ENCODE measurements at places on chromosomes 11 and 22.

DNA sequence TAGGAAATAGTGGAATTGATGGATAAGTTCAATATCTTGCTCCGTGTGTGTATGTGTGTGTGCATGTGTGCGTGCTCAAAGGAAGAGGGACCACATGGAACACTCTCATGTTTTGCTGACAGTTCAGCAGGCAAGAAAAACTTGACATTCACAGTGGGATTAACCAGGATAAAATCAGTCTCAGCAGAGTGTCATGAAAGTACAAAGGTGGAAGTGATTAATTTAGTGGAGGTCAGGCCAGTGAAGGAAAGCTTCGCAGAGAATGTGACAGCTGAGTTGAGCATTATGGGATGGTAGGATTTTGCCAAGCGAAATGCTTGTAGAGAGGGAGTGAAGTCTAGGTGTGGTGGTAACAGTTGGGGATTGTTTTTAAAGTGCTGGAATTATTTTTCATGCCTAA lies 15.7 kb upstream of the FBXO3 start:
- no peak for DNase-seq

- DNase-seq, result no peak
These were observed 52.9 kb downstream of the COPB1 start for GRCh38 chr11:14446701-14447169.

GRCh38 chr11:131924001-131924400 lies 553.6 kb downstream of the NTM start:
- DNase-seq, result no peak

- DNase-seq, result no peak
These were observed 92.8 kb downstream of the TEAD1 start for GRCh38 chr11:12767027-12767426.

GRCh38 chr11:120747850-120748814 lies 236.6 kb downstream of the GRIK4 start:
- no peak for DNase-seq

- no peak for DNase-seq
These were observed 6.8 kb downstream of the FUT4 start for GRCh38 chr11:94550513-94550912.

DNA sequence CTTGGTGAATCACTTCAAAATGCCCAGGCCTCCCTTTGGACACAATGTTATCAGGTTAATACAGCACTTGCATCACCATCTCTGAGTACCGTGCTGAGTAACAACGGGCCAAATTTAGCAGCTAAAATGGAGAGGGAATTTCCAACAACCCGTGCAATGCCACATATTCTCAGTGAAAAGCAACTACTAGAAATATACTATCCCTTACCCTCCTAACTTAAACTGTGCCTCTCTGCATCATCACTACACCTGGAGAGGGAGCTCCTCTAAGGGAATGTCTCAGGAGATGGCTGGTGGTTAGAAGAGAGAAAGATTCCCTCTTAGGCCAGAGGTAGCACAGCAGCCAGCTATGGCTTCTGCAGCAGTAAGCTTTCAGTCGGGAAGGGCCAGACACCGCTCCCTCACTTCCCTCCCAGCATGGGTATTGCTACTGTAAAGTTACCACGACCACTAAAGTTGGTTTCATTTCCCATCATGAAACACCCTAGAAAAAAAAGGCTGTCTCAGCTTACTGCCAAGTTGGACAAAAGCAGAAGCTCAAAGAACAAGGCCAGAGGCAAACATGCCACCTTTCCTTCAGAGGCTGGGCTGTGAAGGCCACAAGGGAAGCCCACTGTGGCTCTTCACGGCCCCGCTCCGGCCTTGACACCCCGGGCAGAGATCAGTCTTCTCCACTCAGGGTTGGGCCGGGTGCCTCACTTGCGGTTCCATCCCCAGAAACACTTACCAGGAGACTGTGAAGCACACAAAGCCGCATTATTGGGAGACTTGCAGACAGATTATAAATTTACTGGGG lies 3.9 kb downstream of the MAML2 start:
- peak; percentile 40 for DNase-seq

DNA sequence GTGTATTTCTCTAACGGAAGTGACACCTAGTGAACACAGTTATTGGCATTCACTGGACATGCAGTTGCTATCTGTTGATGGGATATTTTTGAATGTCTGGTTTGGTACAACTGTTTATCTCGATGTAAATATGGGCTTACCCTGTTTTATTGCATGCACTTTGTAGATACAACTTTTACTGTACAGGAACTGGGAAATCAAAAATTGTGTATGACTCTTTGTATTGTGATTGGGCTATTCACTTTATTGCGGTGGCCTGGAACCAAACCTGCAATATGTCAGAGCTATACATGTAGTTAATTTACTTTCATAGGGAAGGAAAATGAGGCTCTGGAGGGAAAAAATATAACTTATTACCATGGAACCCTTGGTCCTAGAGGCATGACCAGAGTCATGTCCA lies 380.7 kb upstream of the KIRREL3 start:
- DNase-seq, result no peak

DNA sequence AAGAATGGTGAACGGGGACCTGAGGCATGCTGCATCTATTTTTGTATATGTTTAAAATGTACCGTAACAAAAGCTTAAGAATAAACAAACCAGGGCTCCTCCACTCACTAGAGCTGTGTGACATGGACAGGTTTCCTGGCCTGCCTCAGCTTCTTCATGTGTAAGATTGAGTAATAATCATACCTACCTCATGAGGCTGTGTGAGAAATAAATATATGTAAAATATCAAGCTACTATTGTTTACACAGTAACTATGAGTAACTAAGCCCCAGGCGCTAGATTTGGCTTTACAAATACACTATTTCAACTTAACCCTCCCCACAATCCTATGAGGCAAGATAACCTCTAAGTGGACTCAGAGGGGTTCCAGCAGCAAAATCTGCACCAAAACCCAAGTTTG lies 66.4 kb downstream of the SMCO4 start:
- DNase-seq, result no peak

DNA sequence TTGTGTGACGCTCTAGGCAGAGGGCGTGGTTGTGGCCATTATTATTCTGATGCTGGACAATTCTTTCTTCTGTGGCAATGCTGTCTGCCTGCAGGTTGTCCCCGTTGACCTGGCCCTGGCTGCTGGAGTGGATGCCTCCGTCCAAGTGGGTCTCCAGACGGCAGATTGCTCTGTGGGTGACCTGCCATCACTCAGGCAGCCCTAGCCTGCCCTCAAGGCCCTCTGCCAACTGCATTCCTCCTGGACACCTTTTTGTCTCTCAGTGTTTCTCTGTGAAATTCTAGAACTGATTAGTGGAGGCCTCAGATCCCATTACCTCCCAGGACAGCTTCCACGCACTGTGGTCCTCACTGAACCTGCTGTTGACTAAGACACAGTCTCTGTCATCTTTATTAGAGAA lies 86.7 kb downstream of the TBC1D22A start:
- no peak for DNase-seq

DNA sequence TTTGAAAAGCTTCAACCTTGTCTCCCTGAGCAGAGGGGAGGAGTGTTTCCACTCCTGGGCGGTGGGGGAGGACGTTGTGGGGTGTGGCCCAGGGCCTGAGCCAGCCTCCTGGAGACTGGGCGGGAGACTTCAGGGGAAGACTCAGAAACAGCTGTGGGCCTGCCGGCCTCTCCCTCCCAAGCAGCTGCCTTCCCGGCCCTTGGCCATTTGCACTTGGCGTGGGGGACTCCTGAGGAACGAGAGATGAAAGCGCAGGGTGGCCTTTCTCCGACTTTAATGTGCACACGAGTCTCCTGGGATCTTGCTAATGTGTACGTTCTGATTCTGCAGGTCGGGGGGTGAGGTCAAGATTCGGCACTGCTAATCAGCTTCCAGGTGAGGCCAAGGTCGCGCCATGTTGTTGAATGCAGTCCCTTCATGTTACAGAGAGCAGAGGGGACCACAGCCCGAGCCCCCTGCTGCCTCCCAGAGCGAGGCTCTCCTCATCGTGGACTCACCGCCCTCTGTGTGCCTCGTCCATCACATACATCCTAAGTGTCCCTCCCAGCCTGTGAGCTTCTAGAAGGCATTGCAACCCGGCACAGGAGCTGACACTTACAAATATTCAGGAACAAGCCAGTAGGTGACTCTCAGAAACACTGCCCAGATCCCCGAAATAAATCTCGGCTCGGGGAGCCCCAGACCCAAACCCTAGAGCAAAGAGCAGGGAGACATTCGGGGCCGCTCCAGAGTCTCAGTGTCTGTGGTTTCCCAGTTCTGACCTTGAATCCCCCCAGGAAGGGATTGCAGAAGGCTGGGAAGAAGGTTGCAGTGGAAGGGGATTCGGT lies 7.7 kb downstream of the LIF start:
- peak; percentile 79 for DNase-seq

- DNase-seq, result peak; percentile 50
These were observed 52.4 kb downstream of the GRIK4 start for GRCh38 chr11:120563703-120564572.

DNA sequence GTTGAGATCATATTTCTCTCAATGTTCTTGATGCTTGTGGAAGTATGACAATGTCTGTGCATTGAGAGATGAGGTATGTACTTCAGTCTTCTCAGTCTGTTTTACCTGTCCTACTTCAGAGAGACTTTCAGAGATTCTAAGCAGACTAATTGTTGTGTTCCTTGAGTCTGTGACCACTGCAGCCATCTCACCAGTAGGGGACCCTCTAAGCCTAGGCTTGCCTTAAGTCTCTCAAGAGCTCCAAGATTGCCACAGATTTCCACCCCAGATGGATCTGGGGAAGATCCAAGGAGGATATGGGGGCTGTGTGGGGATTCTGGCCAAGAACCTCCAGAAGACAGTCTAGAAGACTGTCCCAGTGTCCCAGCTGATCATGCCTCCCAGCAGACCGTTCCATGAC lies 179.9 kb upstream of the PLET1 start:
- DNase-seq, result no peak

DNA sequence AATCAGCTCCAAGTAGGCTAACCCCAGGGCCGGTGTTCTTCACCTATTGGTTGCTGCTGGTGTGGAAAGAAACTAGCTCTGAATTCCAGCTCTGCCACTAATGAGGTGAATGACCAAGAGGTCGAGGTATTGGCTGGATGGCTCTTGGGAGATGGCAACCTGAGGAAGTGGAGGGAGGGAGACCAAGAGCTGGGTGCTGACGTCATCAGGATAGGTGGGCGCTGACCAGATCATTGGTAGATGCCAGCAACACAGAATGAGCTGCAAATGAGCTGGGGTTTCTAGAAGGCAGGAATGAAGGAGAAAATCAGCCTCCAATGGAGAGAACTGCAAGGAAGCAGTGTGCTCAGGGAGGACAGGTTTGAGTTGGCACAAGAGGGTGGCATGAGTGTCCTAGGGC lies 14.7 kb upstream of the CSF2RB start:
- no peak for DNase-seq

- DNase-seq, result no peak
These were observed 12.1 kb upstream of the ARHGAP8 start for GRCh38 chr22:44740307-44740706.

- no peak for DNase-seq
These were observed 36.5 kb upstream of the DNAJB13 start for GRCh38 chr11:73914284-73914683.

DNA sequence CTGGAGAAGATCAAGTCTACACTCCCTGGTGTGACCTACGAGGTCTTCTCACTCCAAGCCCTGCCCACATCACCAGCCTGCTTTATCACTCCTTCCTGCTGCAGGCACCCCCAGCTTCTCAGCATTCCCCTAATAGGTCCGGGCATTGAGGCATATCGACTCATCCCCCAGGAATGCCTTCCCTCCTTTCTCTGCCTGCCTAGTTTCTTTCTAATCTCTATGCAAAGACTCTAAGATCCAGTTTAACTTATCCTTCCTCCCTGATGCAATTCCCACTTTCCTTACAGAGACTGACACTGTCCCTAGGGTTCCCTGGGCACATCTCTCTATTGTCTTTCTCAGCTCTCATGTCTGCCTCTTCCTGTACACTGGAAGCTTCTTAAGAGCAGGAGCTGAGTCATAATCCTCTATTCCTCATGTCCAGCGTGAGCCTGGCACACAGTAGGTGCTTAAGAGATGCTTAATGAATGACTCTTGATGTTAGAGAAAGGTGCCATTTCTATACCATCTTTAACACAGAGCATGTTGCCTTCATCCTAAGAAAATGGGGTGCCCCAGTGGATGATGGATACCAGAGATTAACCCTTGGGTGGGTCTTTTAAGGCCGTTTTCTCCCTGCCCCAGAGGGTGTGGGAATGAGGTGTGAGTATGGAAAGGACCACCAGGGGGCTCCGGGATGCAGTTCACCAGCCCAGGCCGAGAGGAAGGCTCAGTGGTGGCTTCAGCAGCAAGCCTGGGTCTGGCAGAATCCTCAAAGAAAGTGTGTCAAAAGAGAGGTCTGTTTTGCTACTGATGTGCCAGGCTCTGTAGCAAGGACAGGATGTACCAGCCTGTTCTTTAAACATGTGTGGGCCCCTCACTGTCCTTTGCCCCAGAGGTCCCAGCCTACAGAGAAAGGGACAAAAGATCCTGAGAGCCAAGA lies 34.7 kb downstream of the PARVA start:
- DNase-seq, result peak; percentile 74

GRCh38 chr11:14454861-14455632 lies 44.6 kb downstream of the COPB1 start:
- no peak for DNase-seq

- DNase-seq, result no peak
These were observed 481.8 kb downstream of the BRD1 start for GRCh38 chr22:49345896-49346295.

DNA sequence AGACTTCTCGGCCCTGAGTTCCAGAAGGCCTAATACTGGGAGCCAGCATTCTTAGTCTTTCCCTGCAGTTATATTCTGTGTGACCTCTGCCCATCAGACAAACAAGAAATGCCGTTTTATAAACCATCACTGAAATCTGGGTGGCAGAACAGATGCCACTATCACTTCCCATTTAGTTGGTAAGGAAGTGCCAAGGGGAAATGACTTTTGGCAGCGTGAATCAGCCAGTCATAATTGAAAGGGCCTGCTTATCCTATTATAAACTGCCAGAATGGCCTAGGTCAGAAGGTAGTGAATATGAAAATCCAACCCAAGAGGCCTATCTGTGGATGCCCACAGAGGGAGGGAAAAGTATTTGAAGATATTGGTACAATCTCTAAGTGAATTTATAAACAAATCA lies 646.8 kb upstream of the CCDC90B start:
- no peak for DNase-seq

DNA sequence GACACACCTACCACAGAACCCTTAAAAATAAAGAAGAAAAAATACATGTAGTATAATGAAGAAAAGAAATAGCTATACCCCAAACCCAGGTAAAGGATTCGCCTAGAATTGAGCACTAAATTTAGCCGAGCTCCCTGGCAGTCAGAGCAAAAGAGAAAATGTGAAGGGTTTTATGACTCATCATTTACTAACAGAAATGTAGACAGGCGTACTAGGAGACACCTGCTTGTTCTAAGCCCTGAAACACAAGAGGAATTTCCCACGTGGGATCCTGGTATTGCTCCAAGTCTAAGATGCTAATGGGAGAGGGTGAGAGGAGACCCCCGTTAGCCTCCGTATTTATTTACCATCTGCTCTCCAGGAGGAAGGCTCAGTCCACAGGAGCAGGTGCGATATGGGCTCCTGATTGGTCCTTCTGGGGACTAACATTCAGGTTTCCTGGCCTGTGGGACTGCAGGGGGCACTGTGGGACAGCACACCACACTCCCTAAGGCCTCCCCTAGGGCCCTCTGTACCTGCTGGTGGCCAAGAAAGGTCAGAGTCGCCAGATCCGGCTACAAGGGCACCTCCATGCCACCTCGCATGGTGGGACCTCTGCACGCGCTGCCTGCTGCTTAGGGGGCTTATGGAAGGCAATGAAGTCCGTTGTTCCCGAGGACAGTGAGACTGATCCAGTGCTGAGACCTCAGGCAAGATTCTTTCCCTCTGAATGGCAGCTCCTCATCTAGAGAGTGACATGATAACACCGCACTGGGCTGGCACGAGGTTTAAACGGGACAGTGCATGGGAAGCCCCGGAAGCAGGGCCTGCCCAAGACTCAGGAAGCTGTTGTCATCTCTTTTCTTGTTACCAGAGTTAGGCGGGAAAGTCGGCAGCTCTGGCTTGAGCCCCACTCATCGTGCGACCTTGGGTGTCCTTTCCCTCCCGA lies 25.8 kb downstream of the KCNC1 start:
- DNase-seq, result peak; percentile 50
